Cortex of kidney (tissue), 1 donor: ENCODE measurements at places on chromosomes 5 and 9.

- no peak for DNase-seq
Observed at GRCh38 chr5:73522989-73523388, 24.7 kb downstream of the BTF3 start.

- DNase-seq: no peak
Observed at GRCh38 chr5:141878711-141879425, 658 bp upstream of the PCDH1 start.

GRCh38 chr5:74623748-74624408, 16.6 kb downstream of the ENC1 start:
- no peak for DNase-seq

DNA sequence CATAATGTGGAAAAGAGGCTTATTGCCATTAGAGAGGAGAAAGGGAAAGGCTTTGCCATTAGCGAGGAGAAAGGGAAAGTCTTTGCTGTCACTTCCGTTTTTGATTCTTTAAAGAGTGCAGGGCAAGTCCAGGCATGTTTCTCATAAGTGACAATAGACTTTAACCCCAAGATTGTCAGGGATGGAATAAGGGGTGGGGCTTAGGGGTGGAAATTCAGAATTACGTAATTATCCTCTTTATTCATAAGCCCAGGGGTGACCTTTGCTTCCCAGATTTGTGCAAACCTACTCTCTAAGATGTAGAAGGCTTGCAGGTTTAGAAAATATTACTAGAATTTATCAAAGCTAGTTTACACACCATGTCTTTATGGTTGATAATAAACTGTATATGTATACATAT, 2.3 kb upstream of the PLK2 start:
- DNase-seq: no peak

DNA sequence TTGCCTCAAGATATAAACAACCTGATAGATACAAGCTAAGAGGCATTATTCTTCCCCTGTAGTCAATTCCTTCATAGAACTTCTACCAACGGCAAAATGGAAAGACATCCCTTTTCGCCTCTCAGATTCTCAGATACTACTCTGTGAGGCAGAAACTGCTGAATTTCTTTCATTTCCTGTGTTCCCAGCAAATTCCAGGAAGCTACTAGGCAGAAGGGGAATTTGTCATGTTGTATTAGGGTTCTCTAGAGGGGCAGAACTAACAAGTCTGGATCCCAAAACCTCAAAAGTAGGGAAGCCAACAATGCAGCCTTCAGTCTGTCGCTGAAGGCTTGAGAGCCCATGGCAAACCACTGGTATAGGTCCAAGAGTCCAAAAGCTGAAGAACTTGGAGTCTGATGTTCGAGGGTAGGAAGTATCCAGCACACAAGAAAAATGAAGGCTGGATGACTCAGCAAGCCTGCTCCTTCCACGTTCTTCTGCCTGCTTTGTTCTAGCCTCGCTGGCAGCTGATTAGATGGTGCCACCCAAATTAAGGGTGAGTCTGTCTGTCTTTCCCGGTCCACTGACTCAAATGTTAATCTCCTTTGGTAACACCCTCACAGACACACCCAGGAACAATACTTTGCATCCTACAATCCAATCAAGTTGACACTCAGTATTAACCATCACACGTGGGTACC, 15.2 kb downstream of the RNF180 start:
- DNase-seq: no peak

- DNase-seq: no peak
Observed at GRCh38 chr5:181098762-181099601, 32.0 kb downstream of the OR2V1 start.

- no peak for DNase-seq
Observed at GRCh38 chr5:148820461-148821395, 5.7 kb upstream of the ADRB2 start.

DNA sequence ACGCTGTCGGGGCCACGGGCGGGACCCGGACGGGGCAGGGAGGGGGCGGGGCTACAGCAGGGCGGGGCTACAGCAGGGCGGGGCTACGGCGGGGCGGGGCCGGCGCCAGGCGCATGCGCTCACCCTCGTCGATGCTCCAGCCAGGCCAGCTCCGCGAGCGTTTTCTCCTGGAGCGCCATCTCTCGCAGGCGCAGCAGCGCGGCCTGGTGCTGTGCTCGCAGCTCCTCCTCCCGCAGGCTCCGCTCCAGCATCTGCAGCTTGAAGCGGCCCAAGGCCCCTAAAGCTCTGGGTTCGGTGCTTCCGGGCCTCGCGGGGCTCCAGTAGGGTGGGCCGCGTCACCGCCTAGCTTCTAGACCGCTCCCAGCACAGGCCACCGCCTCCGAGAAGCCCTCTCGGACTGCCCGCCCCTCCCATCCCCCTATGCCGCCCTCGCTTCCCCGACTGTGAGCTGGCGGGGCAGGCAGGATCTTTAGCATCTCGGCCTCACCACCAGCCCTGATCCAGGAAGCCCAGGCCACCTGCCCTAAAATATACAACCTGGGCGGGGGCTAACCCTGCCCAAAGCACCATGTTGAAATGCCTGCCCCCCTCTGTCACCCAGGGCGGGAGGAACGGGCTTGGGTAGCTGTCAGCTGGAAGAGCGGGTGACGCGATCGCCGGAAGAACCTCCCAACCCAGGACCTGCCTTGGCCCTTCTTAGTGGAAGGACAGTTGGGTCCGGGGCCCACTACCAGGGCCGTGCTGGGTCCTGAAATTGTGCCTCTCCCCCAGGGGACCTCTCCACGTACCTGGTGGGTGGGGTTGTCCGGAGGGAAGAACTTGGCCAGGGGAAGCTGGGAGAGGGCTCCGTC, 21.9 kb upstream of the QSOX2 start:
- no peak for DNase-seq
